Epithelial cell of proximal tubule (primary cell): ENCODE measurements at places on chromosomes 13 and 19. TPM values are rescaled to one million over a fixed set of nuclear protein-coding genes. Genes with fewer than 3 reads are reported as not detected.

RDH8 gene
- total RNA-seq, result not detected in 2 replicates

GRCh38 chr19:53908106-53908934 lies 758 bp upstream of the CACNG7 start:
- no peak for DNase-seq

KLK15 gene
- not detected in 2 replicates for total RNA-seq

DNA sequence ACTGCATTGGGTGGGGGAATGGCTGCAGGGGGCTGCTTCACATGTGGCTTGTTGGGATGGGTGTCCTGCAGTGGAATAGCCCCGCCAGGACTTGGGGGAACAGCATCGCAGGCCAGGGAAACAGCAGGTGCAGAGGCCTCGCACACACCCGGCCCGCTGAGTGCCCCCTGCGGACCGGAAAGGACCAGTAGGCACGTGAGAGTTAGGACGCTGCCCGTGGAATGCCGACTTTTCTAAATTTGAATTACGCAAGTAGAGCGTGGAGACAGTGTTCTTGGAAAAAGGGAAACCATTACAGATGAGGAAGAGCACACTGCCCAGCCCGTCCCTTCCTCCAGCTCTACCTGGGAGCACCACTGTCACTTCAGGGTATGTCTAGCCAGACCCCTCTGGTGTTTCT lies 11.5 kb downstream of the DNM2 start:
- no peak for DNase-seq

- no peak for DNase-seq
Measured at GRCh38 chr13:40333226-40333625, 333.2 kb downstream of the FOXO1 start.

DNA sequence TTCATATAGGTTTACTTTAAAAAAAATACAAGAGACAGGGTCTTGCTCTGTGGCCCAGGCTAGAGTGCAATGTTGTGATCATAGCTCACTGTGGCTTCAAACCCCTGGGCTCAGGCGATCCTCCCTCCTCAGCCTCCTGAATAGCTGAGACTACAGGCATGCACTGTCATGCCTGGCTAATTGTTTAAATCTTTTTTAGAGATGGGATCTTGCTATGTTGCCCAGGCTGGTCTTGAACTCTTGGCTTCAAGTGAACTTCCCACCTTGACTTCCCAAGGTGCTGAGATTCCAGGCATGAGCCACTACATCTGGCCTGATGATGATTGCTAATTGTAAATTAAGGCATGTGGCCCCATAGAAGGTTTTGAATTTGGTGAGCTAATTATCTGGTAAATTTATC lies 35.4 kb upstream of the ADGRE1 start:
- DNase-seq, result no peak

- DNase-seq, result no peak
Measured at GRCh38 chr19:32798201-32798600, 71.4 kb downstream of the SLC7A9 start.

DNA sequence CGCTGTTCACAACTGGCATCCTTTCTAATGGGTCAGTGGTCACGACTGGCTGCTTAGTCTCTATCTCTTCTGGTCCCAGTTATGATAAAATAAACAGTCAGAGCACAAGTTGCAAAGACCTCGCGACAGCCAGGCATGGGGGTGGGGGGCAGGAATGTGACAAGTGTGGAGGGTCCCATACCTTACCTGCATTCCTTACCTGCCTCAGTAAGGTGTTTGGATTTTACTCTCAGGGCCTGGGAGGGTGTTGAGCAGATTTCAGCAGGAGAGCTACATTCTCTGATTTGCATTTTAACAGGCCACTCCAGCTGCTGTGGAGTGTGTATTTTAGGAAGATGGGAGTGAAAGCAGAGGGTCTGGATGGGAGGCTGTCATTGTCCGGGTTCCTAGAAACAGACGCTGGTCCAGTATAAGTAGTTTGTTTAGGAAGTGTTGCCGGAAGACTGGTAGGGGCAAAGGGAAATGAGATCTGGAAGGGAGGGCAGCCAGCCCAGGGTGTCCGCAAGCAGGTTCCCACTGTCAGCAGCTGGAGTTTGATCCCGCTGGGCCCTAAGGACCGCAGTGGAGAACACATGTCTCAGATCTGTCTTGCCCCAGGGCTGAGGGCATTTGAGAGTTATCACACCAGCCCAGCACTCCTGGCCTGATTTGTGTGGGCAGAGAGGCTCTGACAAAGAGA lies 920.0 kb downstream of the UQCRFS1 start:
- no peak for DNase-seq

HSPB6 gene
- total RNA-seq, result 0.14 and 2.0 TPM in 2 replicates

- DNase-seq, result no peak
Measured at GRCh38 chr19:732148-733069, 18.5 kb upstream of the MISP start.

CLEC4M gene
- total RNA-seq, result not detected in 2 replicates

TMEM161A gene
- total RNA-seq, result 32.6 TPM in 2 replicates
